ENCODE measurements at places on chromosomes 3 and 15.

- no peak for DNase-seq
Measured at GRCh38 chr3:100260081-100260684, 609 bp upstream of the TBC1D23 start.

GRCh38 chr3:61649381-61650170 lies 88.2 kb downstream of the PTPRG start:
- no peak for DNase-seq

GRCh38 chr15:38325648-38325990 lies 73.0 kb downstream of the SPRED1 start:
- no peak for DNase-seq

DNA sequence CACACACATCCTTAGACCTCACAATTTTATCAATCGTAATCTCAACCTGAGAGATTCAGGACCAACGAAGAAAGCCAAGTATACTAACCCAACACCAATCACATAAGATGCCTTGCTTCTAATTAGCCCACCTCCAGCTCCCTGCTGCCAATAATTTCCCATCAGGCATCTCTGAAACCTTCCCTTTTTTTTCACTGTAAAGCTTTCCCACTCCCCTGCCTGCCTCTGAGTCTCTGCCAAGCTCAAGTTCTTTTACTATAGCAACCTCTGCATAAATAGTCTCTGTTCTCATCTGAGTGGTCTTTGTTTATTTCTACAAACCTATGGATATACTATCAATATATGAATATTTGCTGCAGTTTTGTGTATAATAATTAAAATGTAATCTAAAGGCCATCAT lies 86.5 kb downstream of the PIK3CB start:
- no peak for DNase-seq

GRCh38 chr3:143769616-143770015 lies 78.7 kb downstream of the SLC9A9 start:
- DNase-seq = no peak

GRCh38 chr15:85440451-85440850 lies 60.0 kb downstream of the AKAP13 start:
- DNase-seq = no peak

DNA sequence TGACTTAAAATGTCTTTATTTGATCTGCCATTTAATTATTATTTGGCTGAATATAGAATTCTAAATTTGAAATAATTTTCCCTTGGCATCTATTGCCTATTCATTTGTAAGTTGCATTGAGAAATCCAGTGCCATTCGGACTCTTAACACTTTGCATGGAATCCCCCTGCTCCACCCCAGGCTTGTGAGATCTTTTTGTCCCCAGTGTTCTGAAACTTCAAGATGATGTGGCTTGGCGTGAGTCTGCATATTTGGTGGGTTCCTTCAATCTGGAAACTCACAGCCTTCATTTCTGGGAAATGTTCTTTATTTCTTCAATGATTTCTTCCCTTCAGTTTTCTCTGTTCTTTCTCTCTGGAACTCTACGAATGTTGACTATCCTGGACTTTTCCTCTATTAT lies 83.8 kb upstream of the BLM start:
- DNase-seq = no peak

DNA sequence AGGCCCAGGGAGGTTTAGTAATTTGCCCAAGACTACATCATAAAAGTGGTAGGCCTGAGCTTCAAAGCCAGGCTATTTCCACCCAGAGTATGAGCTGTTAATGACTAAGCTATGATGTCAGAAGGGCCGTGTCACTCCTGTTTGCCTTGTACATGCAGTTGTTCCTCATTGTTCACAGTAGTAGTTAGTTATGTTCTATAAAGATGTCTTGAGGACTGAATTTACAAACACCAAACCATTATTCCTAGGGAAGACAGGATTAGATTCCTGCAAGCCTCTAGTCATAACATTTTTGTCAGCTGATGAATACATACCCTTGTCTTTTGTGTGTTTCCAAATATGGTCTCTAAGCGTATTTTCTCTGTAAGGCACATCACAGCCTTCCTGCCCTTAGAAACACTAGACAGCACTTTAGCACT lies 20.9 kb upstream of the LARS2 start:
- no peak for DNase-seq

DNA sequence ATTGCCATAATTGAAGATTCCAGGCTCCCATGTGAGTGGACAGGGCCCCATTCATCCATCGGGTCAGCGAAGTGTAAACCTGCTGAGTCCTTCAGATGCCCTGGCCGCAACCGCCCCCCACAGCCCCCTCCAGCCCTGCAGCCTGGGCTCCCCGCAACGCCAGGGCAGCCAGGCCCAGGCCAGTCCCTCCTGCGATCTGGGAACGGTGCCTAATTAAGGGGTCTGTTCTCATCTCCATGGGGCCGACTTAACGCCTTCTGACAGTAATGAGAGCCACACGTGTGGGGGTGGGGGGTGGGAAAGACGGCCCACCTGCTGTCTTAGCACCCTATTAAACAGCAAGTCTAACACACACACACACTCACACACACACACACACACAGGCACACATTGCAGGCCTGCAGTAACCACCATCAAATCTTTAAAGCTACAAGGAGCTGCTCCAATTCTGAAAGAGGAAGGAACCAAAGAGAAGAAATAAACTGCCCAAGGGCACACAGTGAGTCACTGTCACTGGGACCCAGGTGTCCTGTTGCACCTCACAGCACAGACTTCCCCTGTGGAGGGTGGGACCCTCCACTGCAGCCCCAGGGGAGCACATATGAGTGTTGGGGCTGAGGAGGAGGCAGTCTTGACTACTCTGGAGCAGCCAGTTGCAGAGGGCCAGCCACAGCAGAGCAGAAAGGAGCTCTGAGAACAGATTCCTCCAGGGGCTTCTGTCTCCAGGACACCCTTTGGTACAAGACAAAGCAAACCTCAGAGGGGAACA lies 31.8 kb upstream of the HES1 start:
- no peak for DNase-seq

DNA sequence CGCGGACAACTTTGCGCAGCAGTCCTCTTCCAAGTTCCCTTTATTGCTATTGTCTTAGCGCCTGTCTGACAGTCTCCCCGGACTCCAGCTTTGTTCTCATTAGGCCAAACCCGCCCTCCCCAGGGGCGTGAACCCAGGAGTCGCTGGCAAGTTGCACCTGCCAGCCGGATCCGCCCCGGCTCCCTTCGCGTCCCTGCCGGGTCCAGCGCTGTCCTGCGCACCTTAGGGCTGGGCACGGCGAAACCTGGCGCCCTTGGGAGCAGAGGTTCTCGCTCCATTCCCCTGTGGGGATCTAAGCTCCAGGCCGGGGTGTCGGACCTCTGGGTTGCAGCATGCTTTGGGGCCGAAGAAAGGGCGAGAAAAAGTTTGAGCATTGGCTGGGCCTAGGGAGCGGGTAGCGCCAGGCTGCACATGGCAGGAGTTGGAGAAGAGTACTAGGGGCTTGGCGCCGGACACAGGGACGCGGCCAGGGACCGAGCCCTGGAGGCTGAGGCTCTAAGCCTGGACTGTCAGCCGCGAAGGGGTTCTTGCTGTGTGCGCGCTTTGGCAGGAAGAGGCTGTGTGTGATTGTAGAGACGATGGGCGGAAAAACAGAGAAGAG lies 335.1 kb upstream of the THRB start:
- DNase-seq = no peak

DNA sequence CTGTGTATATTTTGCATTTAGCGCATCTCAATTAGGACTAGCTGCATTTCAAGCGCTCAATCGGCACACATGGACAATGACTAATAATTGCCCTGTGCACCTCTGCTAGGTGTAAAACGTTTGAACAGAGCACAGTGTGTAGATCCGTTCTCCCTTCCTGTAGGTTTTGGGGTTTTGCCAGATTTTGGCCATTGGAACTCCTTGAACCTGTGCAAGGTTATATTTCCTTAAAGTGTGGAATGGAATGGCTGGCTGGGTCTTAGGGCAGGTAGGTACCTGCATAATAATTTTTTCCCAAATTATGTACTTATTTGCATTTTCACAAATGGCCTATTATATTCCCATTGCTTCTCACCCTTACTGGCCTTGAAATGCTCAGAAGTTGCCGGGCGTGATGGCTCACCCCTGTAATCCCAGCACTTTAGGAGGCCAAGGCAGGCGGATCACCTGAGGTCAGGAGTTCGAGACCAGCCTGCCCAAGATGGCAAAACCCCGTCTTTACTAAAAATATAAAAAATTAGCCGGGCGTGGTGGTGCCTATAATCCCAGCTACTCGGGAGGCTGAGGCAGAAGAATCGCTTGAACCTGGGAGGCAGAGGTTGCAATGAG lies 777 bp downstream of the RNU5B-1 start:
- DNase-seq = no peak

- DNase-seq = no peak
Measured at GRCh38 chr3:72694398-72694797, 153.8 kb downstream of the SHQ1 start.

DNA sequence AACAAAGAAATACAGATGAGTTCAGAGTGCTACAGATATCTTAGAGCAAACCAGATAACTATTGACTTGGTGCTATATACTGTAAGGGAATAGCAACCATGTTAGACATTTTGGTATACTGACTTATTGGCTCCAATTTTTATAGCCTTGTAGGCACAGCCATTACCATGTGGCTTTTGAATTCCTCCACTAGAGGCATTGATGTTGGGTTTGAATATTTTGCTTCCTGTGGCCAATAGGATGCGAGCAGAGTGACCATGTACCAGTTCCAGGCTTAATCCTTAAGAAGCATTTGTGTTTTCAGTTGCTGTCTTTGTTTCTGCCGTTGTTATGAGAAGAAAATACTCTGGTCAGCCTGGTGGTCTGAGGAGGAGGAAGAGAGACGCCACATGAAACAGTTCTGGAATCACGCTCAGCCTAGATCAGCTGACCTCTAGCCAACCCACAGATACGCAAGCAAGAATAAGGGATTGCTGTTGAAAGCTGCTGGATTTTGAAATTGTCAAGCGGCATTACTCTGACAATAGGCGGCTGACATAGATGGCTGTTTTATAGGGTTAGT lies 109.4 kb upstream of the TNIK start:
- DNase-seq = no peak

GRCh38 chr3:127264794-127265514 lies 22.9 kb downstream of the PRR20G start:
- no peak for DNase-seq

- DNase-seq = no peak
Measured at GRCh38 chr3:63559884-63560283, 92.6 kb upstream of the SNTN start.

DNA sequence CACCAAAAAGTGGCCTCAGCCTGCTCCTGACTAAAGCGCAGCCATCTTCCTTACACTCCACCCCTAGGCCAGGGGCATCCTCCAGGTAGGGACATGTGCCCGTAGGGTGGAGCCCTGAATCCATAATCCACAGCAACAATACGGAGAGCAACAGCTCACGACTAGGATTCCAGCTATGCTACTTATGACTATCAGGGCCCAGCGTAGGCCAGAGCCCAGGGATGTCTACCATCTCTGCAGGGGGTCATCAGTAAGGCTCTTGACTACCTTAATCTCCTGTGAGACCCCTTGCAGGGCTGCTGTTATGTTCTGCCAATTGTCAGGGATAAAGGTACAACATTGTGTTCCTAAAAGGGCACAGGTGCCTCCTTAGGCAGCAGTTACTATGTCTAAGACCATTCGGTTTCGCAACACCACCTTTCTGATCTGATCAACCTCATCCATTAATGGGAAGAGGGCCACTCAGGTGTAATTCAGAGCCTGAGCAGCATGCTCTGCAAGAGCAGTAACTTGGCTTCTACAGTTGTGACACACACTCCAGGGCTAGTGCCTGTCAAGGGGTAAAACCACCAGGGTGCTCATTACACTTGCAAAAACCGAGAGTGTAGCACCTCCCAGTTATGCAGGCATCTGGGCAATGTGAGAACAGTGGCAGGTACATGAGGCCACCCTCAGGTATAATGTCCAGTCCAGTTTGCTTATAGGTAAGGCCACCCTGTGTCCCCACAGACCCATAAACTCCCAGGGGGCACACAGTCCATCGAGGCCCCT lies 11.0 kb downstream of the CCRL2 start:
- no peak for DNase-seq

- no peak for DNase-seq
Measured at GRCh38 chr3:3586843-3587646, 212.2 kb upstream of the LRRN1 start.

All from CD4-positive, alpha-beta T cell (primary cell).